ENCODE measurements at places on chromosomes 12 and 14.

DNA sequence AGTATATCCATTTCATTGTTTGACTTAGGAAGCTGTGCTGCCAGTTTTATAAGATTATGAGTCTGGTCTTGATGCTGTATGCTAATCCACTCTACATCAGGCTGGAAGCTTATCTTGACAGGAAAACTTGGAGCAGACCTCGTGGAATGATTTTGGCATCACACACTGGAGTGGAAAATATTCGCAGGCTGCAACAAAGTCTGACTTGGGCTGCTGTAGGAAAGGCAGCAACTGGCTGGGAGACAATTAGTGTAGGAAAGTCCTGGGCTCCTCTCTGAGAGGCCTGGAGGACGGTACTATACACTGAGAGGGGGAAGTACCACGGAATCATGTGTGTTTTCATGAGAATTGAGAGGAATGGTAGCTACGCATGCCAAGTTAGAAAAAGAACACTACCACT is 383.7 kb downstream of the ETNK1 start:
- H3K27ac ChIP-seq: no peak overlapping the region
- no peak for DNase-seq
- H3K36me3 ChIP-seq: no peaks in the 10 kb centered on the region
- no peak overlapping the region for H3K4me3 ChIP-seq

- no peak overlapping the region for H3K27ac ChIP-seq
- peak; percentile 74 for DNase-seq
- H3K27me3 ChIP-seq: no peaks in the 10 kb centered on the region
- peaks cover 16% of the 10 kb centered on the region for H3K36me3 ChIP-seq
Observed at GRCh38 chr12:6735448-6736191, 11.8 kb downstream of the COPS7A start.

- H3K4me1 ChIP-seq: no peaks in the 10 kb centered on the region
- H3K27ac ChIP-seq: no peak overlapping the region
- no peaks in the 10 kb centered on the region for H3K27me3 ChIP-seq
- H3K36me3 ChIP-seq: no peaks in the 10 kb centered on the region
- no peak overlapping the region for H3K4me3 ChIP-seq
Observed at GRCh38 chr14:53606203-53606602, 350.4 kb downstream of the BMP4 start.

DNA sequence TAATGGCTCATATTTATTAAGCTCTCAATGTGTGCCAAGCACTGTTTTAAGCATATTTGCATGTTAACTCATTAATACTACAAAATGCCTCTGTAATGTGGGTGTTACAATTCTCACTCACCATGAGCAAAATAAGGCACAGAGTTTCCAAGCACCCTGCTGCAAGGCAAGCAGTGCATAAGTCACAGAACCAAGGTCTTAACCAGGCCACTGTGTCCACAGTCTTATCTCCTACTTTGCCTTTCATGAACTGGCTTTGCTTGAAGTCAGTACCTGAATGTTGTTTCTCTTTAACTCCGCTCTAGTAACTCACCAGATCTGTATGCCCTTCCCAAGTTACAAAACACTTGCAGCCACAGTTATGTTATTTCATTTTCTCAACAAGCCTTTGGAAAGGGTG is 1372.7 kb downstream of the AACS start:
- no peaks in the 10 kb centered on the region for H3K36me3 ChIP-seq
- DNase-seq: no peak
- no peaks in the 10 kb centered on the region for H3K27me3 ChIP-seq
- H3K27ac ChIP-seq: no peak overlapping the region

DNA sequence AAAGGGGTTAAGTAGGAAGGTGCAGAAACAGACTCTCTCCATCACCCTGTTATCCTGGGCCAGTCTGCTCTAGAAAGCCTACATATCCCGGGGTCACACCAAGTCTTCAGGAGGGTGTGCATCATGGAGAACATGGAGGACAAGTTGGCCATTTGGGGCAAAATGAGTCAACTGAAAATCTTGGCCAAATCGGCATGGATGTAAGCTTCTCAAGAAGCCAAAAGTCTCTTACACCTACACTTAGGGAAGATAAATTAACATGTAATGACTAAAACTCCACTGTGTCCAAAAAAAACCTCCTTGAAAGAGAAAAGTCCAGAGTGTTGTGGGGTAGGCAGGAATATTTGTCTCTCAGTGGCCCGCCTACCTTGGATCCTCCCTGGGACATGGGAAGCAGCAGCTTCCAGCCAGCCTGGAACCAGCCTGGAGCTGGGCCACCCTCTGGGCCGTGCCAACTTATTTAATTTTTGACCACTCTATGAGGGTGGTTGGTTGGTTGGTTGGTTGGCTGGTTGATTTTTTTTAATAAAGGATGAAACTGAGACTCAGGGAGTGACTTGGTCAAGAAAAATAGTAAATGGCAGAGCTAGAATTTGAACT is 17.9 kb upstream of the TC2N start:
- no peak overlapping the region for H3K27ac ChIP-seq
- H3K36me3 ChIP-seq: no peaks in the 10 kb centered on the region
- H3K4me1 ChIP-seq: no peaks in the 10 kb centered on the region
- no peaks in the 10 kb centered on the region for H3K27me3 ChIP-seq
- no peak for DNase-seq

DNA sequence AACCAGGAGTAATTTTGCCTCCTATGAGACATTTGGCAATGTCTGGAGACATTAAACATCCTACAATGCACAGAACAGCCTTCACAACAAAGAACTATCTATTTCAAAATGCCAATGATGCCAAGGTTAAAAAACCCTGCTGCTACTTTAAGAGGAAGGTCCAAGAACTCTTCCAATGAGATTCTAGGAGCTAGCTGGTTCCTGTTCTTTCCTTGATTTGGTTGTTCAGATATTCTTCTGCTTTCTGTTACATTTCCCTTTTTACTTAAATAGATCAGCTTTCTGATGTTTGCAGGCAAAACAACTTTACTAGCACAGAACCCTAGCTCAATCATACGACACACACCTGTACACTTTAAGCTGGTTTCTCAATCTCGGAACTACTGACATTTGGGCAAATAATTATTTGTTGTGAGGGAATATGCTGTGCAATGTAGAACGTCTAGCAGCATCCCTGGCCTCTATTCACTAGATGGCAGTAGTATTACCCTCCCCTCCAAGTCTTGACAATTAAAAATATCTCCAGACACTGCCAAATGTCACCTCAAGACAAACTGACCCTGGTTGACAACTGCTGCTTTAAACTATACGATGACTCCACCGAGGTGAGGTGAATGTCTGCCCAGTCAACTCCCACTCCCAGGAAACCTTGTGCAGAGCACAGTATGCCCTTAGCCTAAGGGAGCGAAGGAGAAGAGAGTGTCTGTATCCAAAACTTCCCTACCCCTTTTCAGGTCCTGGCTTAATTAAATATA is 4.4 kb downstream of the BLTP3B start:
- H3K4me3 ChIP-seq: no peak overlapping the region
- H3K4me1 ChIP-seq: no peaks in the 10 kb centered on the region
- no peak for DNase-seq
- no peaks in the 10 kb centered on the region for H3K36me3 ChIP-seq

GRCh38 chr14:70192915-70193314 is 4.2 kb upstream of the SLC8A3 start:
- DNase-seq: no peak
- peaks cover 11% of the 10 kb centered on the region for H3K27me3 ChIP-seq
- no peak overlapping the region for H3K4me3 ChIP-seq
- peaks cover 3% of the 10 kb centered on the region for H3K4me1 ChIP-seq

GRCh38 chr12:121499929-121500793 is 80.7 kb downstream of the KDM2B start:
- peaks cover 18% of the 10 kb centered on the region for H3K4me1 ChIP-seq
- H3K36me3 ChIP-seq: no peaks in the 10 kb centered on the region
- peak; percentile 71 for DNase-seq
- H3K4me3 ChIP-seq: peak overlapping the region; percentile 18
- H3K27me3 ChIP-seq: no peaks in the 10 kb centered on the region

DNA sequence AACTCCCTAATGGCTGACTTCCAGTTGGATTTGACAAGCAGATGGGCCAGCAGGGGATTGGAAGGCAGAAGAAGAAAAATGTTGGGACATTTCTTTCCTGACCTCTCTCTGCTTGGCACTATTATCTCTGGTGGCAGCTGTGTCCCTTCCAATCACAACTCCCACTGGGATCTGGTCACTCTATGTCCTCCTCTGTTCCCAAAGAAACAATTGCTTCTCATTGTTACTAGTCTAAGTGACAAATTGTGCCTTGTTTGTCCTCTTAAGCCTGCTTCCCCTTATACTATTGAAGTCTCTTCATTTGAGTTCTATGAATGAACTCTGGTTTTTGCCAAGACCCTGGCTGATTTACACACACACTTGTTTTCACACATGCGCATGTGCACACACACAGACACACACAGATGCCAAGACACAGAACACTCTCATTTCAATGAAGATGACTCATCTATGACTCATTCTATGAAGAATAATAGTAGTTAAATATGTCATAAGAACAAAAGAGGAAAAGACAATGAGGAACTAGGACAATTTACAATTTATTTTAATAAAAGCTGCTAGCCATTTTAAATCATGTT is 83.0 kb upstream of the FAR2 start:
- H3K27me3 ChIP-seq: no peaks in the 10 kb centered on the region
- H3K27ac ChIP-seq: no peak overlapping the region
- no peak for DNase-seq
- H3K4me3 ChIP-seq: no peak overlapping the region
- H3K4me1 ChIP-seq: no peaks in the 10 kb centered on the region

GRCh38 chr14:92906823-92907222 is 16.1 kb upstream of the CHGA start:
- H3K27ac ChIP-seq: no peak overlapping the region
- H3K4me3 ChIP-seq: no peak overlapping the region
- H3K4me1 ChIP-seq: no peaks in the 10 kb centered on the region
- H3K27me3 ChIP-seq: no peaks in the 10 kb centered on the region
- no peaks in the 10 kb centered on the region for H3K36me3 ChIP-seq

GRCh38 chr12:127113945-127114344 is 1153.0 kb upstream of the TMEM132C start:
- H3K4me3 ChIP-seq: no peak overlapping the region
- no peaks in the 10 kb centered on the region for H3K4me1 ChIP-seq
- no peaks in the 10 kb centered on the region for H3K36me3 ChIP-seq
- H3K27ac ChIP-seq: no peak overlapping the region
- no peak for DNase-seq
- no peaks in the 10 kb centered on the region for H3K27me3 ChIP-seq

GRCh38 chr12:121537814-121538698 is 42.8 kb downstream of the KDM2B start:
- peak overlapping the region; percentile 69 for H3K4me3 ChIP-seq
- no peaks in the 10 kb centered on the region for H3K4me1 ChIP-seq
- no peak for DNase-seq
- no peaks in the 10 kb centered on the region for H3K27me3 ChIP-seq
- no peaks in the 10 kb centered on the region for H3K36me3 ChIP-seq
- peak overlapping the region; percentile 89 for H3K27ac ChIP-seq

- no peak for DNase-seq
- no peaks in the 10 kb centered on the region for H3K36me3 ChIP-seq
- no peak overlapping the region for H3K4me3 ChIP-seq
- no peaks in the 10 kb centered on the region for H3K27me3 ChIP-seq
- no peaks in the 10 kb centered on the region for H3K4me1 ChIP-seq
- H3K27ac ChIP-seq: no peak overlapping the region
Observed at GRCh38 chr12:66929121-66929520, 250.2 kb upstream of the GRIP1 start.

- no peak for DNase-seq
- H3K4me1 ChIP-seq: no peaks in the 10 kb centered on the region
- H3K36me3 ChIP-seq: no peaks in the 10 kb centered on the region
- no peak overlapping the region for H3K27ac ChIP-seq
Observed at GRCh38 chr14:74257941-74258763, 18.9 kb downstream of the VSX2 start.

DNA sequence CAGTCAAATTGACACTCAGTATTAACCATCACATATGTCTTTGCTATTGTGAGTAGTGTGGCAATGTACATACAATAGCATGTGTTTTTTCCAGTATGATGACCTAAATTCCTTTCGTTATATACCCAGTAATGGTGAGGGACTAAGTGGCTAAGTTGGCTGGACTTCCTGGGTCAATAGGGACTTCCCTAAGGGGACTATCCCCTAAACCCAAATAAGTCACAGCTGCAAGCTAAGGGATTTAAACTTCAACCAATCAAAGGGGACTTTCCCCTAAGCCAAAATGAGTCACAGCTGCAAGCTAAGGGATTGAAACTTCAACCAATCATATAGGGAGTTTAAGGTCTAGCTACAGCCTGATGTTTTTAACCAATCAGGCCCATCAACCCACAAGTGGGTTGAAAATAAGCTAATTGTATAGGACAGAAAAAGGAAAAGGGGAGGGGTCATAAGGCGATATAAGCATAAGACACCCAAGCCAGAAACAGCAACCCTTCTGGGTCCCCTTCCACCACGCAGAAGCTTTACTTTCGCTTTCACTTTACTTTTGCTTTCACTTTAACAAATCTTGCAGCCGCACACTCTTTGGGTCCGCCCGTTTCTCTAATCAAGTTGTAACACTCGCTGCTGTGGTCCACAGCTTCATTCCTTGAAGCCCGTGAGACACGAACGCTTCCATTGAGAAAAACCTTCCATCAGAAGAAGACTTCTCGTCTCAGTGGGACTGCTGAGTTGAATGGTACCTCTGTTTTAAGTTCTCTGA is 404.4 kb downstream of the FLRT2 start:
- H3K27ac ChIP-seq: peak overlapping the region; percentile 28
- DNase-seq: peak; percentile 60
- peak overlapping the region; percentile 54 for H3K4me3 ChIP-seq
- H3K36me3 ChIP-seq: no peaks in the 10 kb centered on the region

DNA sequence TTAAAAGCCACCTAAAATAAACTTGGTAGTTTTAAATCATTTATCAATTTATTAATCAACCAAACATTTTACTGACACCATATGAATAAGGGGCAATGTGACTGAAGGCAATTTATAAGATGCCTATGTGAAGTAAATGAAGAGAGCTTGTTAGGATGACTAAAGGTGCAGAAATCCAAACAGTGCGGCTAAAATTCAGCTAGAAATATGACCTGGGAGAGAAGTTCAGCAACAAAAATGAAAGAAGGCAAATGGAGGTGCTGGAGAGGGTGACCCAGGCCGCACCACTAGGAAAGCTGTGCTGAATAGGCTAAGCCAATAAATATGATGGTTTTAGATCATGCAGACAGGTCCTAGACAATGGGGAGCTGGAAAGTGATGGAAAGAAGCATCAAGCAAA is 403.7 kb downstream of the BTG1 start:
- H3K4me3 ChIP-seq: no peak overlapping the region
- H3K36me3 ChIP-seq: no peaks in the 10 kb centered on the region
- H3K27me3 ChIP-seq: no peaks in the 10 kb centered on the region
- no peak for DNase-seq
- no peak overlapping the region for H3K27ac ChIP-seq
